ENCODE measurements at places on chromosomes 1 and 21. TPM values are rescaled to one million over a fixed set of nuclear protein-coding genes. Genes with fewer than 3 reads are reported as not detected.

GRCh38 chr1:23394684-23395083, 25.0 kb upstream of the ZNF436 start:
- peaks cover 21% of the 10 kb centered on the region for H3K27me3 ChIP-seq
- H3K27ac ChIP-seq: no peak overlapping the region
- no peak for DNase-seq
- no peaks in the 10 kb centered on the region for H3K4me1 ChIP-seq
- H3K4me3 ChIP-seq: no peak overlapping the region

- peak within 1 kb of the TSS; percentile 84 for H3K4me3 ChIP-seq
- H3K4me1 ChIP-seq: peaks cover 6% of the 10 kb centered on the region
- peaks cover 24% of the 10 kb centered on the region for H3K27me3 ChIP-seq
- DNase-seq: no peak
- no peaks in the 10 kb centered on the region for H3K36me3 ChIP-seq
These were observed at the start of gene PTGFRN for GRCh38 chr1:116909512-116910378. TSS of gene PTGFRN (plus strand) at chr1:116909916. CDS start at chr1:116910204, 288 bp downstream.

Gene LEFTY1
- polyA plus RNA-seq: not detected

DNA sequence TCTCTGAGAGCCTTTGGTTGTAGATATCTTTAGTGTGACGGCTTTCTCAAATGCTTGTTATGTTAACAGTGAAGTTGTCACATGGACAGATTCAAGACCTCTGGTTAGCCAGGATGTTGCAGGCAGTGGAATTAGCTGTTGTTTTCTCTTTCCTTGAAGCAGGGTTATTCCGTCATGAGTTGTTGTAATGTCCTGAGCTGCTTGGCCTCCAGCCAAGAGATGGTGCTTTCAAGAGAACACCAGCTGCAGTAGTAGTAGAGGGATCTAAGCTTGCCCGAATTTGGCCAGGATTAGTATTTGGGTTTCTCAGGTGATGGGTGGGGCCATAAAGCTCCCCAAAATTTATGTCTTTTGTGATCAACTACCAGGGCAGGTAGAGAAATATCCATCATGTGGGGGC, 13.4 kb downstream of the KCNE1 start:
- DNase-seq: no peak
- H3K36me3 ChIP-seq: peaks cover 24% of the 10 kb centered on the region
- H3K4me1 ChIP-seq: no peaks in the 10 kb centered on the region
- H3K4me3 ChIP-seq: no peak overlapping the region
- no peak overlapping the region for H3K27ac ChIP-seq

- H3K36me3 ChIP-seq: no peaks in the 10 kb centered on the region
- no peak overlapping the region for H3K27ac ChIP-seq
These were observed 84.2 kb downstream of the ABCA4 start for GRCh38 chr1:94036730-94037129.

Gene PPIAL4G
- 0.08 TPM for polyA plus RNA-seq

Measured in naive B cell (primary cell).